ENCODE measurements at places on chromosomes 5 and 9.
A peak's percentile ranks its signal among the peaks of the same experiment; 100 is the strongest.

GRCh38 chr9:3887221-3887653 is 361.4 kb upstream of the RFX3 start:
- DNase-seq = no peak

DNA sequence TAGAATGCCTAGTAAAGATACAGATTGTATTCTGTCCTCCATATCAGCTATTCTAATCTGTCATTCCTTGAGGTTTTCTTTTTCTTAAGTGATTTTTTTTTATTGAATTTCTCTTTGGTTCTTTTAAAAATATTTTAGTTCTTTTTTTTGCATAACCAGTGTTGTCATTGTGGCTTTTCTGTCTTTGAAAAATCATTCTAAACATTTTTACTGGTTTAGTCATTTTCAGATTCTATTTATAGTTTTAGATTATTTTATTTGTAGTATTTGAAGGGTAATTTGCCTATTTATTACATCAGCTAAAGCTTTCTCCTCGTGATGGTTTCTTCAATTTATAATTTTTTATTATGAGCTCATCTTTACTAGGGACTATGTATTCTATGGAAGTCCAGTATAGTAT is 78.1 kb downstream of the NDUFAF2 start:
- DNase-seq = no peak

DNA sequence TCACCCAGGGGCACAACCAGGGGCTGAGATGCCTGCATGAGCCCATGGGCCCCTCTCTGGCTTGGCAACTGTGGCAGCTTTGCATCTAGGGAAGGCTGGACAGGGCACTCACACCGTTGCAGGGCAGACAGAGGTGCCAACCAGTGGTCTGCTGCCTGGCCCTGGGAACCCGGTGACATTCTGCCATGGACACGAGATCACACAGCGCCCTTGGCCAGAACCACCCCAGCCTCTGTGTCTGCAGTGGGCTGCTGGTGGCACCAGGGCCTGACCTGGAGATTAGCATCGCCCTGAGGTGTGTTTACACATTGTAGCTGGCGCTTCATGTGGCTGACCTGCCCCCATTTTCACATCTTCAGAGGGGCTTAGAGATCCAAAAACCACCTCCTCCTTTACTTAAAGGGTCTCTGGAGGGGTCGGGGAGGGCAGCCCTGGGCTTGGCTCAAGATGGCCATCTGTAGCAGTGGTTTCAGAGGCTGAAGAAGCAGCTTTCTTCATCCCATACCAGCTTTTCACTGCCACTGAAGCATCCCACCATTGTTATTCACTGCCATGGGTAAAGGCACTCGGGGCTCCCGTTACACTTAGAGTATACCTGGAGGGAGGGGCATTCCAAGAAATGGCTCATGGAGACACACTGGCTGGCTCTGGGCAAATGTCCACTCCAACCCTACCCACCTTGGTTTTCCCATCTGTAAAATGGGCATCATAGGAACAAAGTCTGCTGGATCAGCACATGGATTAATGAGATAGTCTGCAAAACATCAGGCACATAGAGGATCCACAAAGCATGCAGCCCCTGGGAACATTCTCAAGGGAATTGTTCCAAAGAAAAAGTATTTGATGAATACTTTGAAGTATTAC is 11.4 kb downstream of the DCANP1 start:
- no peak for DNase-seq

DNA sequence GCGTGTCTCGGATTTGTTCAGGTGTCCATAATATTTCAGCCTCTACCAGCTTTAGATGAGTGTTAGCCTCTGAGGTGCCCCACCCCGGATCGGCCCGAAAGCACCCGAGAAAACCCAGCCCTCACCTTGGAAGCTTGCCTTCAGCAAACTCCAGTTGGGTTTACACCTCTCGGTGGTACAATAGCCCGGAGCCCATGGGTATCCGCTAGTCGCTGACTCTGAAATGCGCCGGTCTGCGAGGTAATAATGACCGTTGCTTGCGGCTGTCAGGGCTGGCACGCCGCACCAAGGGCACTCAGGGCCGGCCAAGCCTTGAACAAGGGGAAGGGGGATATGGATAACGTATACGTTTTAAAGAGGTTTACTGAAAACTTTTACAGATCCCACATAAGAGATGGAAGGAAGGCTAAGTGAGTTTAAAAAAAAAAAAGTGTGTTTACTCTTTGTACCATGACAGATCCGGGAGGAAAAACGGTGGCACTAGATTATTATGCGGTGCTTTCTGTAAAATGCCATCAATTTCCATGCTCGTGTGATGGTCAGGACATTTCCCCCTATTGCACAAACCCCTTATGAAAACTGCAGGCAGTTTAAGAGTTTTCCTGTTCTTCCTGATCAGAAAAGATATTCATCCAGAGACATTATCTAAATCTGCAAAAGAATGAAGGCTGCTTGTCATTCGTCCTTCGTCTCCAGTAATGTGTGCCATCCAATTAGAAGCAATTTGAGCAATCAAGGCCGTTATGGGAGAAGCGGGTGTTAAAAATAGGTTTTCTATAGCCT is 124.2 kb downstream of the TMEM161B start:
- no peak for DNase-seq

DNA sequence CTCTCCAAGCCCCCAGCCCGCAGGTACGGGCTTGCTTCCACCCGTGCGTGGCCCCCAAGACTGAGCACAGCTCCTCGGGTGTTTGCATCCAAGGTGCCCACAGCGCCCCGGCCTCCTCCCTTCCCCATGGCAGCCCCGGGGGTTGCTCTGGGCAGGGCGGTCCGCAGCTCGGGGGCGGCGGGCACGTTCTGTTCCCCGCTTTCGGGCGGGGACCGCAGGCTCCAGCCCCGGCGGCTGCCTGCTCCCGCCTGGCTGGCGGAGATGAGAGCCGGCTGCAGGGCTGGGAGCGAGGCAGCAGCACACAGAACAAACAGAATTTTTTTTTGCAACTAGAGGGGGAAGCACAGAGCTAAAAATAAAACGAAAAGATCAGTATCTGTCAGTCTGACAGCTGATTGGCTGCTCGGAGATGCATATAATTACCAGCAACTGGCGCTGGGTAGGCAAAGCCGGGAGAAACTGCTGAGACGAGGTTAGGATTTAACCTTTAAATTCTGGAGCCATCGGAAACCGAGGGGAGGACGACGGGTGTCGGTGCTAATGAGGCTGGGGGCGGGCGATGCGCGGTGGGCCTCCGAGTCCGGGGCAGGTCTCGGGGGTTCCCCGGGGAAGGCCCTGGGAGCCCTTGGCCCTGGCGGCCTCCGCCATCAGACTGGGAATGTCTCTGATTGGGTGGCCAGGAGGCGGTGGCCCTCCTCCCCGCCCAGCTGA is 142.7 kb upstream of the IER5L start:
- DNase-seq = no peak

- DNase-seq = peak; percentile 46
These were observed 502.0 kb downstream of the BNC2 start for GRCh38 chr9:16368237-16369087.

GRCh38 chr5:79297661-79298060 is 61.7 kb downstream of the JMY start:
- DNase-seq = peak; percentile 34

- no peak for DNase-seq
These were observed 193.2 kb downstream of the ADAMTSL1 start for GRCh38 chr9:18666986-18667772.

GRCh38 chr9:97299809-97300414 is 7.5 kb upstream of the CCDC180 start:
- DNase-seq = no peak

DNA sequence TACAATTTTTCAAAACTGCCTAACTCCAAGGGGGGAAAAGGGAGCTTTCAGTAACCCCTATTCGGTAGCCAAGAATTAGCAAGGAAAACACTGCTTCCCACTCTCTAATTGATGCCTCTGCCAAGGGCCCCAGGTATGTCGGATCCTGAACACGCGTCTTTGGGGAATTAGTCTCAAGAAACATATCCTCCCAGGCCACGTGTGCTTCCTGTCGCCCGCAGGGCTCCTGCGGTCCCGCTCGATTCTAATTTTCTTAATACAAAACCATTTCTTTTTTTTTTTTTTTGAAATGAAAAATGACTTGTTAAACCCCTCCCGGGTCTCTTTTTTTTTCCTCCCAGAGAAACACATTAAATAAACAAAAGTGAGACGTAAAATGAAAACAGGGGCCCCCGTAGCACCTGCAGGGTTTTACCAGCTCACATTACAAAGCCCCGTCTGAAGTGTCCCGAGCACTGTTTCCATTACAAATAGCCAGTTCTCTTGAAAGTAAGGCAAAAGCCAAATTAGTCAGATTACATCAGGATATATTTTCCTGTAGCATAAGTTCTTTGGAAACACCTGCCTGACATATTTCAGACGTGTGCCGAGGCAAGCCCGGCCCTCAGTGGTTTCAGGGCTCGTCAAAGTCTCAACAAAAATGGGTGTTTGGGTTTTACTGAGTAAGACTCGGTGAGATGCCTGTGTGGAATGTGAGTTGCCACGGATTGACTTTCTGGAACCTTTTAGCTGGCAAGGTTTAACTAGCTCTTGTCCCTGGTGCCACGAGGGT is 21.5 kb downstream of the SMIM23 start:
- DNase-seq = no peak

DNA sequence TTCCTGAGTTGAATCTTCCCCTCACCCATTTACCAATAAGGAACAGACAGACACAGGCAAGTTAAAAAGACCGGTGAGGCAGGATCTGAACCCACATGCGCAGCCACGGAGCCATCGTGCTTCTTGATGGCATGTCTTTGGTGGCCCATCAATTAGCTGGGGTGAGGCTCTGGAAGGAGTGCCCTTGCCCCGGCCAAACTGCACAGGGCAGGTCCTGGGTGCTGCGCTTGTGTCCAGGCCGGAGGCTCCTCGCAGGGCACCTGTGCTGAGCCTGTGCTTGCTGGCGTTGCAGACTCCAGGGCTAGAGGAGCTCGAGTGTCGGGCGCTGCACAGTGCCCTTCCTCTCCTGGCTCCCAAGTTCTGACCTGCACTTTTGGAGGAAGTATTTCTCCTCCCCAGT is 66.4 kb downstream of the PSMB7 start:
- DNase-seq = no peak

- no peak for DNase-seq
These were observed 46.5 kb downstream of the PIP5K1B start for GRCh38 chr9:68751556-68751955.

- DNase-seq = no peak
These were observed 752 bp downstream of the CCNJL start for GRCh38 chr5:160311491-160312133.

- DNase-seq = no peak
These were observed 482.0 kb downstream of the DMRT2 start for GRCh38 chr9:1532171-1532570.

GRCh38 chr9:96619491-96620180 is at the start of gene CDC14B:
TSS of gene CDC14B (minus strand) at chr9:96619843. CDS start at chr9:96619378, 465 bp downstream.
- peak; percentile 80 for DNase-seq

DNA sequence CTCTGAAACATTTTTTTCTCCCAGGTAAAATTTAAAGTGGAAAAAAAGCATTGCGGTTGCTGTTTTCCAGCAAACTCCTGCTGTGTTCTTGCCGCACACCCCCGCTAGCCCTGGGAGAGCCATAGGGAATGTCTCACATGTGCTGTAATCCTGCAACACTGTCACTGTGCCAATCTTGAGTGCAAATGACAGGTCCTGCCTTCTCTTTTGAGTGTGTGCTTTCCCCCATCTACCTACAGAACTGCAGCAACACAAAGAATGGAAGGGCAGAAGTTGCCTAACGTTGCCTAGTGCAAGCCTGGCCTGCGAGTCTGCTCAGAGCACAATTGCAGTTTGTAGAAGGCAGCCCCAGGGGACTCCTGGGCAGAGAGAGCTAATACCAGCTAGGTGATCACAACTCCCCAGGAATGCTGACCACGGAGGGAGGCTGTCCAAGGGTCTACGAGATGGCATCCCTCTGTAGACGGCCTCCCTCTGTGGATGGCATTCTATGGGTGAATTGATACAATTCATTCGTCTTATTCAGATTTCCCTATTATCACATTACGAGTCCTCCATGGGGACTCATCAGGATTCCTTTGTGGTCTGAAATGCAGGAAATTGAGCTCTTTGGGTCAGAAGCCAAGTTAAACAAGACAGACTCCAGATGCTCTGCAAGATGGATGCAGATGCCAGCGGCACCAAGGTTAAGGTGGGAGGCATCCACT is 172.6 kb upstream of the S1PR3 start:
- DNase-seq = peak; percentile 72

GRCh38 chr5:112121258-112121657 is 297.8 kb downstream of the EPB41L4A start:
- peak; percentile 5 for DNase-seq

- DNase-seq = no peak
These were observed 74.3 kb upstream of the SPEF2 start for GRCh38 chr5:35543408-35543807.

GRCh38 chr5:68884144-68884754 is 209.6 kb upstream of the SLC30A5 start:
- DNase-seq = no peak

GRCh38 chr5:156706631-156707030 is 143.5 kb upstream of the PPP1R2B start:
- no peak for DNase-seq

DNA sequence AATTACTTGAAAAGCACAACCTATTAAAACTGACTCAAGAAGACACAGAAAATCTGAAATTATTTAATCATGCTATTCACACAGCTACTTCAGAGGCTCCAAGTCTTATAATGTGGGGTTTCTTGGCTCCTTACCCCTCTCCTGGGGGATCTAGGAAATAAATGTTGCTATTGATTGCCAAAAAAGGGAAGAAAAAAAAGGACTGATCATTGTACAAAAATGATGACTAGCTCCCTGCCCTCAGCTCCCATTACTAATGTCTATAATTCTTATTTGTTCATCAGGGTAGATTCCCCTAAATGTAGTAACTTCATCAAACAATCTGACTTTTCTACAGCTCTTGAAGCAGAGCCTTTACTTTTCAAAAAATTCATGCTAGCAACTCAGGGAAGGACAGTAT is 3.3 kb upstream of the SMC5 start:
- DNase-seq = no peak

DNA sequence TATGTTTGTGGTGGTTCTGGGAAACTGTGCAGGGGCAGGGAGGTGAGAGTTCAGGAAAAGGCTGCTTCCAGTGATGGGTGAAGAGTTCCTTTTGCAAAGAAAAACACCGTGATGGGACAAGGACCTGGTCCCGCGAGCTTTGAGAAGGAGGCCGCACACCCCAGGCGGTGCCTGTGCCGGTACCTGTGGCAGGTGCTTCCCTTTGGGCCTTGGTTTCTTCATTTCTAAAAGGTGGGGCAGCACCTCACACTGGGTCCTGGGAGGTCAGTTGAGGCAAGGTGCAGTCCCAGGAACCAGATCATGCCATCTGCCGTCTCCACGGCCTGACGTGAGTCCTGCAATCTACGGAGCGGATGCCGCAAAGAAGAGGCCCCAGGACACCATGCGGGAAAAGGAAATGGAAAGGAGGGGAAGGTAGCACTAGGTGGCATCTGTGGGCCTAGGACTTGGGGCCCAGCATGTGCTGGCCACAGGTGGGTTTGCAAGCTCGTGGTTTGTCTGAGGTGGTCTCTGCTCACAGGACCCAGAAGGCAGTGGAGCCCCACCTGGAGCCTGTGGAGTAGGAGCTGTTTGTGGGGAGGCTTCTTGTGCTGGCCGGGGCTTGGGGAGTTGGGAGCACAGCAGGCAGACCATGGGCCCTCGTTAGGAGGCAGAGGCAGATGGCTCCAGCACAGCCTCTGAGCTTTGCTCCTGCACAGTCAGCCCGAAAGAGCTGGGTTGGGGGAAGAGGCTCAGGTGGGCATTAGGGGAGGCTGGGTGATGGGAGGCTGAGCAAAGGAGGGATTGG is 131.6 kb downstream of the CACNA1B start:
- no peak for DNase-seq

All from HT1080 (cell line).